Thoracic aorta (tissue), 2 donors: ENCODE measurements at places on chromosomes 11 and 22.
A peak's percentile ranks its signal among the peaks of the same experiment; 100 is the strongest.

DNA sequence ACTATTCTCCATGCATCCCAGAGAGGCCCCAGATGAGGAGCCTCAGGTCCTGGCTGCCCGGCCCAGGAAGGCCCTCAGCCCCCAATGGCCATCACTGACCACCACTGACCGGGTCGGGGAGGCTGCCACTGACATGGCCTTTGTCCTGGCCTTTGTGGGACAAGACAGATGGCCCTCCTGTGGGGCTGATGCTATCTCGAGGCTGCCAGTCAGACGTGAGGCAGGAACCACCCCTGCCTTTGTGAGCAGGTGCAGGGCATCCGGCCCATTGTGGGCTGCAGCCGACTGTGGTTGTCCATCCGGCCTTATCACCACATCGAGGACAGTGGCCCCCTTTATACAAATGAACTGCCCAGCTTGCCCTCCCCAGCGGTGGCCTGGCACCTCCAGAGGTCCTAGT is 5.5 kb downstream of the GP1BB start:
- no peaks in the 10 kb centered on the region for H3K36me3 ChIP-seq
- H3K4me3 ChIP-seq: no peak overlapping the region
- H3K27ac ChIP-seq: no peak overlapping the region
- H3K27me3 ChIP-seq: no peaks in the 10 kb centered on the region
- no peaks in the 10 kb centered on the region for H3K4me1 ChIP-seq

- H3K4me1 ChIP-seq: no peaks in the 10 kb centered on the region
- no peaks in the 10 kb centered on the region for H3K27me3 ChIP-seq
- H3K27ac ChIP-seq: no peak overlapping the region
- no peak overlapping the region for H3K4me3 ChIP-seq
- H3K36me3 ChIP-seq: no peaks in the 10 kb centered on the region
These were observed 24.4 kb upstream of the IGSF9B start for GRCh38 chr11:133981156-133981555.

- no peaks in the 10 kb centered on the region for H3K27me3 ChIP-seq
- no peak overlapping the region for H3K4me3 ChIP-seq
- H3K36me3 ChIP-seq: no peaks in the 10 kb centered on the region
- peak; percentile 89 for DNase-seq
These were observed 48.8 kb downstream of the ARHGAP32 start for GRCh38 chr11:129143335-129143734.

DNA sequence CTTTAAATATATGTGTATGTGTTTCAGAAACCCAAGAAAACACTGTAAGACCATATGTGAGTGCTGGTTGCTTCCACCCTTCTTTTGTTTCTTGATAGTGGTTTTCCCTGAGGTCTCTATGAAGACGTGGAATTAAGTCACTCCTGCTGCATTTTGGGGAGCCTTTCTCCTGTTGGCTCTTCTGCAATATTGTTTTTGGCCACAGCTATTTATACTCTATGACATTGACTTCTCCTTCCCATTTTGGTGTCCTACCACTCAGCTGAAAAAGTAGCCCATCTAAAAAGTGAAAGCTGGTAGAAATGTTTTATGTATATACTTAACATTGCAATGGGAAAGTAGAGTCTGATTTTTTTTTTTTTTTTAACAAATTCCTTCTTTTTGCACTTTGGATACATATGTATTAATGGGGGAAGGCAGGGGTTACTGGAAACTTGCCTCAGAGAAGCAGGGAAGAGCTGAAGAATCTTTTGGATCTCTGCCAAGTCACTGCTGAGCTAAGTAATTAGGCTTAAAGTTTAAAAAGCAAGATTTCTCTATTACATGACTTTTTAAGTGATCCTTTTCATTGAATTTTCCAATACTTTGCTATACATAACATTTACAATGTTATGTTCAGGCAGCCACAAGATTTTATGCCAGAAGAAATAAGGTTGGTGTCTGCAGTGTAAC is 1.8 kb downstream of the TTC17 start:
- H3K27me3 ChIP-seq: no peaks in the 10 kb centered on the region
- peaks cover 25% of the 10 kb centered on the region for H3K4me1 ChIP-seq

DNA sequence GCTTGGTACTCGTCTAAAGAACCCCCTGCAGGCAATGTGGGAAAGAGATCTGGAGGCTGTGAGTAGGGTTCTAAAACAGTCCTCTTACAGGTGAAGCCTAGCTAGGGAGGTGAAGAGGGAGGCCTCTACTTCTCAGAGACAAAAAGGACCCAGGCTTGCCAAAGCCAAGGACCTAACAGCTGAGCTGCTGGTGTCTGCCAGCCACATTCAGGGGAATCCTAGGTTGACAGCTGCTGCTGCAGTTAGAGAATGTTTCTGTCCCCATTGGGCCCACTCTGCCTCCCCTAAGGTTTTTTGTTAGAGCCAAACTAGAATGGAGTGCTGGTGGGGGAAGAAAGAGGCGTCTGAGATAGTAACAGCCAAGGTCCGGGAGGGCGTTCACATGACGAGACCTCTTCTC is 26.6 kb upstream of the TLCD5 start:
- DNase-seq: no peak
- H3K27me3 ChIP-seq: no peaks in the 10 kb centered on the region
- peaks cover 8% of the 10 kb centered on the region for H3K4me1 ChIP-seq
- H3K4me3 ChIP-seq: no peak overlapping the region
- H3K36me3 ChIP-seq: no peaks in the 10 kb centered on the region
- H3K27ac ChIP-seq: no peak overlapping the region

- no peaks in the 10 kb centered on the region for H3K36me3 ChIP-seq
- no peak within 1 kb of the TSS for H3K27ac ChIP-seq
- H3K4me1 ChIP-seq: no peaks in the 10 kb centered on the region
- peak within 1 kb of the TSS; percentile 69 for H3K4me3 ChIP-seq
- no peak for DNase-seq
These were observed at the start of gene DEUP1 for GRCh38 chr11:93330446-93330984. Gene DEUP1, plus strand, starts transcription at chr11:93330742. Its CDS starts 1,518 bp downstream, at chr11:93332260.
